Uterine smooth muscle cell (primary cell): ENCODE measurements at places on chromosomes 5 and 9. TPM values are rescaled to one million over a fixed set of nuclear protein-coding genes. Genes with fewer than 3 reads are reported as not detected.

PDCD1LG2 gene
- 10.1 and 13.6 TPM in 2 replicates for total RNA-seq

FCN2 gene
- not detected in 2 replicates for total RNA-seq

PRDM9 gene
- not detected in 2 replicates for total RNA-seq

PCA3 gene
- total RNA-seq: under 0.01 TPM in 2 replicates

PCDHGA10 gene
- total RNA-seq: 4.9 and 5.2 TPM in 2 replicates

ANKRD33B gene
- 1.1 and 1.3 TPM in 2 replicates for total RNA-seq

AGXT2 gene
- total RNA-seq: not detected in 2 replicates

ELOVL7 gene
- total RNA-seq: under 0.01 and 0.11 TPM in 2 replicates

C9orf153 gene
- total RNA-seq: 0.25 TPM in 1 of 2 replicates, not detected in the other

COL15A1 gene
- 23.9 and 104 TPM in 2 replicates for total RNA-seq

CEL gene
- 0.12 TPM in 1 of 2 replicates, not detected in the other for total RNA-seq

SEMA4D gene
- 0.55 and 0.62 TPM in 2 replicates for total RNA-seq

ADAMTS12 gene
- total RNA-seq: 13.5 and 15.1 TPM in 2 replicates

LHX3 gene
- under 0.01 TPM in 1 of 2 replicates, not detected in the other for total RNA-seq

SPINK7 gene
- not detected in 2 replicates for total RNA-seq

TEK gene
- total RNA-seq: 3.1 and 3.6 TPM in 2 replicates

DBH gene
- not detected in 2 replicates for total RNA-seq

RPL35 gene
- 2,201 and 2,225 TPM in 2 replicates for total RNA-seq

BTNL9 gene
- not detected in 2 replicates for total RNA-seq

GABRP gene
- not detected in 2 replicates for total RNA-seq

CATSPER3 gene
- total RNA-seq: 0.12 and 0.22 TPM in 2 replicates

TAF11L10 gene
- total RNA-seq: not detected in 2 replicates
